ENCODE measurements at places on chromosomes 4 and X.
A peak's percentile ranks its signal among the peaks of the same experiment; 100 is the strongest.

GRCh38 chrX:70592091-70592490 is 147.5 kb downstream of the DLG3 start:
- no peak for DNase-seq

DNA sequence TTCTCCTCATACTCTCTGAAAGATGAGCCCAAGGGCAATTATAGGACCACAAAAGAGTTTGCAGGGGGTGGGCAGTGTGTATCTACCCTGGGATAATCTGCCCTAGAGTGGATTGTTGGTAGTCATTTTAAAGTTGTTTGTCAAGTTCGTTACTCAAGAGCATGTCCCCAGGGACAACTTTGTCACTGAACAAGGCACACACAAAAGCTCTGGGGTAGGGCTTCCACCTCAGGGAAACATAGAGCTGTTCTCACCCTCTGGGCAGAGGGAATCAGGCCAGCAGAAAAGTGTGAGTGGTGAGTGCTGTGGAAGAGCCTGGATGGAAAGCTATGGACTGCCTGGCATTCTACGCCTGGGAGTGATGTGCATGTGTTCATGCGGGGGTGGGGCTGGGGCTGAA is 23.3 kb upstream of the LEF1 start:
- no peak for DNase-seq

DNA sequence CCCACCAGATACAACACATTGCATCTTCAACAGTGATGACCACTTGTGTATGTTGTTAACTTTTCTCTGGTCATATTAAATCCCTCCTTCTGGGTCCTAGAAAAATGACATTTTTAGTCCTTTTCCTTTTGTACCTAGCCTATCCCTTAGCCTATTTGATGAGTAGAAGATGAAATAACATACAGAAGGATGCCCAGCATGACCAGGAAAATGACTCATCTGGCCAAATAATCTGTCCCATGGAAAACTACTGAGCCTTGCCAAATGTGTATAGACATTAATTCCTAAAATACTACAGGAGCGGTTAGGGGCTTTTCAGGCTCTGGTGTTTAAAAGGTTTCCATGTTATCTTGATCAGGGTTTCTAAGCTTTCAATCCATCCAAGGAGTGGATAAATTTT is 129.0 kb upstream of the KCNIP4 start:
- no peak for DNase-seq

DNA sequence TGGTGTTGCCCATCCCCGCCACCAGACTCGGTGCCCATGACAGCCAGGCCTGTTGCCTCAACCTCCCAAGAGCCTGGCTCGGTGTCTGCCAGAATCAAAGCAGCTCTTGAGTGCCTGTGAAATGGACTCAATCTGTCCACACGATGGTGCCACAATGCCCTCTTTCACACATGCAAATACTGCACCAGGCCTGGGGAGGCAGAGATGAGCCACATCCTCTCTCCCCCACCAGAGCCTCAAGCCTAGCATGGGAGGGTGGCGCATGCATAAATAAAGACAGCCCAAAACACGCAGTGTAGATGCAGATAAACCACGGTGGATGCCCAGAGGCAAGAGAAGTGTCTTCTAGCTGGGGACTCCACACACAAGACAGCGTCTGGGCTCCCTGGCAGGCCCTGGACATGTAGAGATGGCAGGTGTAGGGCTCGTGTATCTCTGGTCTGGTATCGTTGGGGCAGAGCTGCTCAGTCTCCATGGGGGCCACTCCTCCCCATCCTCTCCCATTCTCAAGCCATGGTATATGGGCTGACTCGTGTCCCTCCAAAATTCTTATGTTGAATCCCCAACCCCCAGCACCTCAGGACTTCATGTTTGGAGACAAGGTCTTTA is 65.6 kb downstream of the JAKMIP1 start:
- peak; percentile 35 for DNase-seq

- no peak for DNase-seq
Observed at GRCh38 chr4:77082886-77083608, 7.3 kb upstream of the CCNI start.

- no peak for DNase-seq
Observed at GRCh38 chrX:46627062-46627461, 53.5 kb downstream of the CHST7 start.

DNA sequence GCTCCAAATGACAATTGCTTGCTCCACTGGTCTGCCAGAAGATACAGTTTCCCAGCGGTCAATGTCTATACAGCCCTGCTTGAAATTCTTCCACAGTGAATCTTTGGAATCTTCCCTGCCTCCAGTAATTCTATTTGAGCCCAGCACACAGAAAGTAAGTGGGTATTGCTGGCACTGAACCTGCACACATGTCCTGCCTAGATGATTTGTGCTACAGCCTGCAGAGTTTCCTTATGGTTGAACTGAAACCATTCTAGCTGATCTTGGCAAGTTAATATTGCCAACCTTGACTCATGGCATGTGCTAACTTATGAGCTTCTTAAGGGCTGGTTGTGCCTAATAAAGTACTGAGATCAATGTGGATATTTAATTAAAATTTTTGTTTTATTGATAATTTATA is 553.8 kb upstream of the GNPDA2 start:
- DNase-seq = no peak

- no peak for DNase-seq
Observed at GRCh38 chrX:77453190-77453589, 6.0 kb downstream of the FGF16 start.

GRCh38 chr4:112604589-112604988 is 32.1 kb downstream of the ZGRF1 start:
- DNase-seq = no peak

GRCh38 chrX:1480082-1480785 is 27.5 kb upstream of the ASMTL start:
- DNase-seq = no peak

DNA sequence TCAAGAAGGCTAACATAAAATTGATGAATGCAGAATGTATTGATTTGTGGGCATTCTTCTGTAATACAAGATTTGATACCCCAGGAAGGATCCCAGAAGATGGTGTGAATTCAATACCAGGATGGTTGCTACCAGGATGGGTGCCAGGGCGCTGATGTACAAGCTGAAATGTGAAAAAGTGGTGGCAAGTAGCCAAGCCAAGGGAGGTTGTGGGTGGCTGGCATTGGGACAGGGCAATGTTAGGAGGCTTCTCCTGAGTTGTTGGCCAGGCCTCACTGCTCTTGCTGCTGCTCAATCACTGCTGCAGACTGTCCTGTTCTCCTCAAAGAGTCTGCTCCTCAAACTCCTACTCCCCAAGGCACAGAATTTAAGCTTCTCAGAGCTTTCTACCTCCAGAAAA is 77.1 kb downstream of the RBM46 start:
- DNase-seq = no peak

GRCh38 chr4:36824682-36825081 is 419.9 kb upstream of the NWD2 start:
- DNase-seq = no peak

GRCh38 chr4:75718529-75718928 is 5.8 kb upstream of the USO1 start:
- DNase-seq = no peak

GRCh38 chr4:125244848-125245450 is 69.8 kb upstream of the FAT4 start:
- no peak for DNase-seq

DNA sequence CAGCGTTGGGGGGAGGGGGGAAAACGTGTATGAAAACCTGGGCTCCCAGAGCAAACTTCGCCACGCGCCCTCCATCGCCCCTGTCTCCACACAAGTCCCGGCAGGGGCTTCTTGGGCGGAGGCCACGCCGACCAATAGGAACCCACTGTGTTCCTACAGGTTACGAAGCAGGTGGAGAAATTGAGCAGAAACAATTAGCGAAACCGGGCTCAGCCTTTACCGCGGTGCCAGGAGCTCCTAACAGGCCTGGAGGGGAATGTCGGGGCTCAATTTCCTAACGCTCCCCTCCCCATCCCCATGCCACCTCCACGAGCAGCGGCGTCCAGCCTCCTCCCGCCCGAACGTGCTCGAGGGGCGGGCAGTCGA is 589 bp upstream of the KIT start:
- DNase-seq = no peak

GRCh38 chrX:110056419-110056818 is 53.5 kb downstream of the TMEM164 start:
- no peak for DNase-seq

DNA sequence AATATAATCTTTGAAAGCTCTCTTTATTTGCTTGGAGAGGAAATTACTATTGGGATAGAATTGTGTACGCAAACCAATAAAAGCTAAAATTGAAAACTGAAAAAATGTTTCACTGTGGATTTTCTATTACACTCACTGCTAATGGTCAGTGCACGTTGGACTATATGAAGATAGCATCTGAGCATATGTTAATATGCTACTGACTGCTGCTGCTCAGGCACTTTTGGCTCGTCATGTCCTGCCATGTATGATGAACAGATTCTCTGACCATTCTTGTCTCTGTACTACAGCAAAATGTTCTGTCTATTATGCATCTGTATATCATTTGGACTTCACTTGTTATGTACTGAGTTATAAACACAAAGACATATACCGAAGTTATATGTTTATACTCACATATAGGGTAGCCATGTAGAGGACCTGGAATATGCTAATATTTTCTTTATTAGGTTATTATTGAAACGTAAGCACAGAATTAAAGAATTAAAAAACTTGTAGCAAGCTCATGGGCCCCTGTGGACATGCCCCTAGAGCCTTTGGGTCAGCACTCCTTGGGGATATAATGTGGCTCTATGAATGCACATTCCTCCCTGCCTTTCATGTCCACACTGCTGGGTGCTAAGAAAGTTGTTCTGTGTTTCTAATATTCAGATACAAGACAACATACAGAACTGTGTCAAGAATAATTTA is 120.8 kb downstream of the ANK2 start:
- DNase-seq = no peak

GRCh38 chrX:63657821-63658220 is 127.2 kb downstream of the ARHGEF9 start:
- no peak for DNase-seq

- DNase-seq = no peak
Observed at GRCh38 chr4:174592256-174592984, 70.1 kb upstream of the HPGD start.

GRCh38 chrX:116490104-116490503 is 27.3 kb upstream of the CT83 start:
- no peak for DNase-seq

- no peak for DNase-seq
Observed at GRCh38 chr4:97396097-97396496, 747.2 kb downstream of the STPG2 start.

GRCh38 chr4:109574443-109574850 is 14.4 kb downstream of the MCUB start:
- no peak for DNase-seq

DNA sequence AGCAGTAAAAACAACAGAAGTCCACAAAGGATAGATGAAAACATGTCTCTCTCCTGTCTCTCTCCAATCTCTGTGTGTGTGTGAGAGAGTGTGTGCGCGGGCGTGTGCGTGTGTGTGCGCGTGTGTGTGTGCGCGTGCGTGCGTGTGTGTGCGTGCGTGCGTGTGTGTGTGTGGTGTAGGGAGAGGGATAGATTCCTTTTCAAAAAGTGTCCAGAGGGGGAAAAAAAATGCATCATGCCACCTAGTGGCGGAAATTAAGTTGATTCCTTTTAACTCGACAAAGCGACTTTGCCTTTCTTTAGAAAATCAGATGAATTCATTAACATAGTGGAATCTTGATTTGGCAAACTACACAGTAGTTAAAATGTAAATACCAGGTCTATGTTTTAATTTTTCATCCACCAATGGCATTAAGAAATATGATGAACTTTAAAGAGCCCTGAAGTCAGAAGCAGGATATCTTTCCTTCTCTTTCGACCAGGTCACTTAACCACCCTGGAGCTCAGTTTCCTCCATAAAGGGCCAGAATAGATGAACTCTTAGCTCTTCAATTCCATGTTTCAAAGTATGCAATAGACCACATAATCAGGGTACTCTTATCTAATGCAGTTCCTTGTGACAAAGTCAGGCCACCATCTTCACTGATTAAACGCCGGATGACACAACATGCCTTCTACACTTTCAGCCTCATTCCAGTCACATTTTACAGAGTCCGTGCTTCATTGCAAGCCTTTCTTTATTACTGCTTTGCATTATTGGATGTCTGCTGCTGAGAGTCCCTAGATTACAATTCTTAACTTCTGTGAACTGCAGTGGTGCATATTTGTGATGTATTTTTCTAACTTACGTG is 162.8 kb downstream of the FBXO8 start:
- DNase-seq = no peak

DNA sequence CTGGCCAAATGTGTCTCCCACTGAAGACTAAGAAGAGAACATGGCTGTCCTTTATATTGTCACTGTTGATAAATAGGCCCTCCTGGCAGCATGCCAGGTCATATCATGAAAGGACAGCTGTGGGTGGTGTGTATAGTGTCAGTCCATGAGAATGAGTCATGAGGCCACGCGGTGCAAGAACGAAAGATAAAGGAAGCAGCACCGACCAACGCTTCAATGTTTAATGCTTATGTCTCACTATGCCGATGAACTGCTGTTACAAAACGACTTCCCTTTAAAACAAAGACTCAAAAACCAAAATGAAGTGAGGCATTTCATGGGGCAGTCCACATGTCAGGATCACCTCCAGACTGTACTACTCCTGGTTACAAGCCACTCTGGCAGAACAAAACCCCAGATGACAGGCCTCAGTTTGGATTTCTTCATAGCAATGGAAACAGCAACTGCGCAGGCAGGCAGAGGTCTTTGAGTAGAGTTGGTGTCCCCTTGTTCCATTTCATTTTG is 5.2 kb upstream of the TCEANC start:
- DNase-seq = no peak

GRCh38 chr4:105170711-105171110 is 24.0 kb downstream of the TET2 start:
- no peak for DNase-seq

DNA sequence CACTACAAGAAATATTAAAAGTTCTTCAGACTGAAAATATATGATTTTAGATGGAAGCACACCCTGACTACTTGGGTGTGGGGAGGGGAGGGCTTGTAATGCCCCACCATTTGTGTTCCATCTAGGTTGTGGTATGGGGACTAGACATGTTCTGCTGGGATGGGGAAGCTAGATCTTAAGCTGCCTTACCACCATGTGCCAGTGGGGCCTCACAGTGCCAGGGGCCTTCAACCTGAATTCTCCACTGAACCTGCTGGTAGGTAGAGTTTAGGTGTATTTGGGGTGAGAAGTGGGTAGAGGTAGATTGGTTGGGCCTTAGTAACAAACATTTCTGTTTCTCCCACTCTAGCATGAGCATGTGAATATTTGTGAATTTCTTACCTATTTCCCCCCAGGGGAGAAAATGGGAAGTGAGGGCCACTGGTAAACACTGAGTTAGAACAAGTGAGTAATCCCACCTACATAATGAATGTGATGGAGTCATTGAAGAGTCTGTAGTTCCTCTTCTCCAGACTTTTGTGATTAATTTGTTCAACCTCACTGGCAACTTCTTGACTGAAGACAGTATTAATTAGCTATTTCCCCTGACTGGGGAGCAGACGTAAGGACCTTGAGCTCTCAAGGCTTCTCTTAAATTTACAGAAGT is 44.0 kb downstream of the BRCC3 start:
- DNase-seq = no peak

Data from T-helper 17 cell (primary cell).